ENCODE measurements at places on chromosomes 12 and 14.

DNA sequence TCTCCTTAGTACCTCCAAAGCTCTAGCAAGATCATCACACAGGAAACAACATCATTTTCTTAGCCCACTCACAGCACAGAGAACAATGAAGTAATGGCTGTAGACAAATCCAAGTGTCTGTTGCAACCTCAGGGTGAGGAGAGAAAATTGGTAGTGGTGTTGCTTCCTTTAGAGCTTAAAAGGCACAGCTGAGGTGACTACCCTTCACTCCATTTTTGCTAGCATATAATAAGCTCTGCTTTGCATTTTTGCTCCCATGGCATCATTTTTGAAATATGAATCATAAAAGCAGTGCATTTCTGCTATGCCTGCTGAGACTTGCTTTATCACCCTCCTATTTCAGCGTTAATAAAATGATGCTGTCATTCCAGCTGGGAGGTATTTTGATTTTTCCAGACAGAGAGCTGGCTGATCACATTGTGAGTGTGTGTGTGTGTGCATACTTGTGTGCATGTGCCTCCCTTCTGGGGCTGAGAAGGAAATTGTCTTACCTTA is 18.5 kb upstream of the PCNX1 start:
- no peak for DNase-seq

DNA sequence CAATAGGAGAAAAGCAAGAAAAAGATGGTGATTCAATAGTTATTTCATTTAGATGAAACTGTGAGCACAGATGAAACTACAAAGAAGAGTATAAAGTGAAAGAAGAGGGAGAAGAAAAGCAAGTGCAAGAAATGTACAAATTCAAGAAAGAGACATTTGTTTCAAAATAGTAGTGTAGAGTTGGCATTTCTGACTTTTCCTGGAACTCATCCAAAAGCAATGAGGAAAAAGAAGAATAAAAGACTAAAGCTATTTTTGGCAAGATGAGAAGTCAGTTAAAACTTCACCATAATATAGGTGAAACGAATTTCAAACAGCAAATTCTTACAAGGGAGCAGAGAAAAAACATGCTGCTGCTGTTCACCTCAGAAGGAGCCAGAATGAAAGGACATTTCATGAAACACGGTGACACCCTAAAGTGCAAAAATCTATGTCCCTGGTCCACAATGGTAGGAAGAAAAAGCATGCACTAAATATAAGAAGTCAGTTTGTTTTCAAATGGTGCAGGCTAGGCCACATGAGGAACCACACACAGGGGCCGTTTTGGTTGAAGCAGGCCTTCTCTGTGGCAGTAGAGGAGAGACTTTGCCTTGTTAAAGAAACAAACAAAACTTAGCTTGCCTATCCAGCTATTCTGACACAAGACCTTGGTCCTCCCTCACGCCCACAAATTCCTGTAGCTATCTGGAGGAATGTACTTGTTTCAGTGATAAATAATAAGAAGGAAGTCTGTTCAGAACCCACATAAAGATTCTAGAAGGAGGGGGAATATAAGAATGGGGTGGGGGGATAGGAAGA is 11.1 kb upstream of the CMAS start:
- DNase-seq, result no peak

DNA sequence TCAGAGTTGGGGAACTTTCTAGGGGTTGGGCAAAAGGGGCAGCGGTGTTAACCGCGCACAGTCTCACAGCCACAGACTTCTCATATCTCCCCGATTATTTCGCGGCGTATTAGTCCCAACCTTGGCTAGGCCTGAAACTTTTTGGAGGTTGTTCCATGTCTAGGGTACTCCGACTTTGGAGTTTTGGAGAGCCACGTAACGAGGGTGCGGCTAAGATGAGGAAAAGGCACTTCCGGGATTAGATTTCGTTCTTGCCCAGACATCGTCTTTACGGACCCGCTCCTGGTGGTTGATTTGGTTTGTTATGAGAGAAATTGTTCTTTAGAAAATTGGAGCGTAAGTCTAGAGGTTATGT is 513 bp downstream of the CCNK start:
- DNase-seq, result no peak

- no peak for DNase-seq
Observed at GRCh38 chr12:59649203-59649602, 53.4 kb downstream of the SLC16A7 start.

DNA sequence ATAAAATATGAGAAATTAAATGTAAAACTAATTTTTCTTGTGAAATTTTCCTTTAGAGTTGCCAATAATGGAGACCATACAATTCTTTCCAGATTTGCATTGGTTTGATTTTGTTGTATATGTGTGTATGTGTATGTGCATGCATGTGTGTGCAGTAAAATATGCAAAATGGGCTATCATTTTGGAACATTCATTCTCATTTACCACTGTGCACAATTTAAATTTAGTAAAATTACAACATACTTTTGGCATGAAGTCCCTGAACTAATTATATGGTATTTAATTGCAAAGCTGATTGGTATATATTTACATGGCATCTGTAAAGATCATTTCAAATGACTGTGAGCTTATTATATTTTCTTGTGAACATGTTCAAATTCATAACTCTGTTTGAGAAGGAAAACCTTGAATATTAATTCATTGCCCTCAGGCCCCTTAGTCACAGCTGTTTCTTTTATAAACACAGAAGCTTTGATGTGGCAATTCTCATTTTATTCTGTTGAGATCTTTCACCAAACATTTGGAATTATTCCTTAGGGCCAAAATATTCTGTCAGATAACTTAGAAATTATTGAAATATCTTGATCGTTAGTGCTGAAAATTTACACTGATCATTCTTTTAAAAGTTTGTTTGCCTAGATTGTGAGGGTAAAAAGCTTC is 17.6 kb downstream of the KERA start:
- DNase-seq, result no peak

DNA sequence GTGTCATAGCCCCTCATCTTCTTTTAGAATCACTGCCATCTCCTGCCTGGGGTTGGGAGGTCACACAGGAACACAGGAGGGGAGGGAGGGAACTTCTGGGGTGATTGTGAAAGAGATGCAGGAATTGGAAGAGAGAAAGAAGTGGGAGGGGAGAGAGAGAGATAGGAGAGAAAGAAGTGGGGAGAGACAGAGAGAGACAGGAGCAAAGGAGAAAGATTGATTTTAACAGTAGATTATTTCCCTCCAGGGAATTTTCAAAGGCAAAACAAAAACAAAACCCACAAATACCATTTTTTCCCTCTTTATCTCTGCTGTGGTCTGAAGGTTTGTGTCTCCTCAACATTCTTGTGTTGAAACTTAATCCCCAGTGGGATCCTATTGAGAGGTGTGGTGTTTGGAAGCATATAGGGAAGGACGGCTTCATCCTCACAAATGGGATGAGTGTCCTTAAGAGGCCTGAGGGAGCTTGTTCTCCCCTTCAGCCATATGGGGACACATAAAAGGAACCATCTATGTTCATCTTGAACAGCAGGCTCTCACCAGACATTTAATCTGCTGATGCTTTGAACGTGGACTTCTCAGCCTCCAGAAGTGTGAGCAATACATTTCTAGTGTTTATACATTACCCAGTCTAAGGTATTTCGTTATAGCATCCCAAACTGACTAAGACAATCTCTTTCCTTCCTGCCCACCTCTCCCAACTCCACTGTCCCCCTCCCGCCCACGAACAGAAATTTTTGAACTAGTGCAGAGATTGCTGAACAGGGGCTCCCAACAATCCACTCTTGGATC is 134.9 kb upstream of the MAX start:
- DNase-seq, result no peak

All from SIG-M5 (cell line).